Stomach (tissue), 19 donors: ENCODE measurements at places on chromosomes 3 and 15. TPM values are rescaled to one million over a fixed set of nuclear protein-coding genes. Genes with fewer than 3 reads are reported as not detected.

Gene SLC38A3
- not detected for total RNA-seq

Gene FBXL2
- not detected for total RNA-seq

Gene PLSCR5
- total RNA-seq: not detected

Gene LMCD1
- 17.4 TPM for total RNA-seq
